Mammary epithelial cell (primary cell): ENCODE measurements at places on chromosomes 5 and 9. TPM values are rescaled to one million over a fixed set of nuclear protein-coding genes. Genes with fewer than 3 reads are reported as not detected.
A peak's percentile ranks its signal among the peaks of the same experiment; 100 is the strongest.

- DNase-seq: no peak
Observed at GRCh38 chr9:127263237-127263636, 1.3 kb upstream of the GARNL3 start.

DNA sequence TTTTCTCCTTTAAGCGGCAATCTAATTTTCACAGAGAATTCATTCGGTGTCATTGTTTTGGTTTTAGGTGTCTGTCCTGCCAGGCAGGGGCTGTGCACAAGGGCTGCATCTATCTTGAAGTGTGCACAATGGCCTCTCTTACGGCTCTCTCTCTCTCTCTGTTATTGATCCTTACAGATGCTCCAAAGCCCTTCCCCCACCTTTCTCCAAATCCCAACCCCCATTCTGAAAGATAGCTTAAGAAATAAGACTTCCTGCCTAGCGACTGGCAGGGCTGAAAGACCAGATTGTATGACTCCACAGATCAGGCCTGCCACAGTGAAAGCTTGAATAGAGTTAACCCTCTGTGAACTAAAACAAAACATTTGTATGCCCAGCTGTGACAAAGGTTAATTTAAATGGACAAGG is 86.5 kb upstream of the NR5A1 start:
- DNase-seq: no peak

DNA sequence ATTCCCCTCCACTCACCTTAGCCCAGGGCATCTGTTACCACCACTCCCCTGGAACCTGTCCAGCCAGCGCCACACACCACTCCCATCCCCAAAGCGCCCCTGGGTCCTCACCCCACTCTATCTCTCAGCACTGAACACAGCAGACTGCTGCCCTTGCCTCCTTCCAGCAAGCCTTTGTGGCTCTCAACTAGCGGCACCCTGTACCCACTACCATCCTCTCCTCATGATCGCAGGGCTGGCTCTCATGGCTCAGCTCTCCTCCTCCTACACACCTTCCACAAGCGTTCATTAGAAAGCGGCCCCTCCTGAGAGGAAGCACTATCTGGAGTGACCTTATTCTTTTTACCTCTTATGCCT is 13.3 kb upstream of the BASP1 start:
- no peak for DNase-seq

Gene CD14
- 0.83 TPM for total RNA-seq

DNA sequence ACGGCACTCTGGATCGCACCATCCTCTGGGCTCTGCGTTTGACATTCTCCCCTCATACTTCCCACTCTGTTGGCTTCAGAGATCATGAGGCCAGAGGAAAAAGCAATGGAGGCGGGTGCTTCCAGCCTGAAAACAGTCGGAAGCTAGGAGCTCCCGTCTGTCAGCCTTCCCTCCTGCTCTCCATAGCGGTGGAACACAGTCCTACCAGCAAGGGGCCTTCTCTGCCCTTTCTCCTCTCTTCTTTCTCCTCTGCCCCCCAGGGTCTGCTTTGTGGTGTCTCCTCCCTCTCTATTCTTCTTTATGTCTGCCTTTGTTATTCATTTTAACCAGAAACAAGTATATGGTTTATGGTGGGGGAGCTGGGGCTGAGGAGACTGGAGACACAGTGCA is 152.5 kb upstream of the NFIB start:
- DNase-seq: no peak

DNA sequence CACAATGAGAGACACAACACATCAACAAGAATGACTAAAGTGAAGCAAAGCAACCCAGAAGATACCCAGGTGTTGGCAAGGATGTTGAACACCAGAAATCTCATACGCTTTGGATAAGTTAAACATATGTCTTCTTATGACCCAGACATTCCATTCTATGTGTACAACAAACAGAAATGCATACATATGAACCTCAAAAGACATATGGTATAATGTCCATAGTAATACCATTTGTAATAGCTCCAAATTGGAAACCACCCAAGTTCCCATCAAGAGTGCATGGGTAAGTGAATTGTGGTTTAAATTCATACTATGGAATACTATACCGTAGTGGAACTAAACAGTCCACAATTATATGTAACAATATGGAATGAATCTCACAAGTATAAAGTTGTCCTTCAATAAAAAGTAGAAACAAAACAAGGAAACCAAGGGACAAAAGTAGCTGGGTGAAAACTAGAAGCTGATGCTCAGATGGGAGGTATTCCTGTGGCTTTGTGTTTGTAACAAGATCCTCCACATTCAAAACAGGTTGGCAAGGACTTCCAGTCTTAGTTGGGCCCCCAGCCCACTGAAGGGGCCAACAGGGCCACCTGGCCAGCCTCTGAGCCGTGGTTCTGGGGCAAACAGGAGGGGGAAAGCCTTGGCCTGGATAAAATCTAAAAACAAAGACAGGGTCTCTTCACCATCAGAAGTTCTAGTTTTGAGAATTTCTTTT is 171.8 kb upstream of the PITX1 start:
- no peak for DNase-seq

- no peak for DNase-seq
Observed at GRCh38 chr5:111528056-111528455, 15.7 kb upstream of the STARD4 start.

DNA sequence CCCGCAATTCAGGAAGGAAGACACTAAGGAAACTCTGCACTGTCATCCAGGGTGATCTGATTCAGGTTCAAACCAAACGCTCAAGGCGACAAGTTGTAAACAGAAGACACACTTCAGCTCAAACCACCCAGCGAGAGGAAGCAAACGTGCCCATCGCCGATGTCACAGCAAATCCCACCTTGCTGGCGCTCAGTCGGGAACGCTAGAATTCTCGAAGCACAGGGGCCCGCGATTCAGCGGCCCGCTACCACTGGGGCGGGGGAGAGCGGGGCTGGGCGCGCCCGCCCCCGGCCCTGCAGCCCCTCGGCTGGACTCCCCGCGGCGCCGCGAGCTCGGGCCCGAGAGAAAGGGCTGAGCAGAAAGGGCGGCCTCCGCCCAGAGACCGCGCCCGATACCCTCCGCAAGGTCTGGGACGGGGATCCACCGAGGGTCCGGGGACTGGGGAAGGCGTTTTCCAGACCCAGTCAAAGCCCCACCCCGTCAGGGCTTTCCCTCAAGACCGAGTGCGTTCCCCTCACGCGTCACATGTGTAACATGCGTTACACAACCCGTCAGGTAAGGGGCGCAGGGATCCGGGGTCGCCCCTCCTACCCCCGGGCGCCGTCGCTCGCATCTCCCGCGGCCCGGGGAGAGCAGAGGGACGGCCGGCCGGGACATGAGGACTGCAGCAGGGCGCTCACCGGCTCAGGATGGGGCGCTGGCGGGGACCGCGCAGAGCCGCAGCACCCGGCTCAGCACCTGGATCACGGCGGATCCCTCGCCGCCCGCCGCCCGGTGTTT is 469 bp downstream of the AGTPBP1 start:
- DNase-seq: peak; percentile 32

DNA sequence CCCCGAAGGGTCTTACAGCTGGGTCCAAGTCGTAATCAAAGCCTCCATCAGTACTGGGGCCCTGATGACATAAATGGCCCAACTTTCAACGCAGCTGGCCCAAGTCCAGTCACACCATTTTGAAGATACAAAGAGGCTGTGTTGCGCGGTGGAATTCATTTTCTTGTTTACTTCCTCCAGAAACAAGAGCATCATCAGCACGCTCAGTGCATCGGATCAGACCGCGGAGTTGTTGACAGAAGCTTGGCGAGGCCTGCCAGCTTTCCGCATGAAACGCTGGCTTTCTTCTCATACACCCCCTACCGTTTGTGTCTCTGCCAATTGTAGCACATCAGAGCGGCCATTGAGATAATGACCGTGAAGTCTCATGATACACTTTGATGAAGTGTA is 101.7 kb upstream of the SPATA31D4 start:
- DNase-seq: no peak

DNA sequence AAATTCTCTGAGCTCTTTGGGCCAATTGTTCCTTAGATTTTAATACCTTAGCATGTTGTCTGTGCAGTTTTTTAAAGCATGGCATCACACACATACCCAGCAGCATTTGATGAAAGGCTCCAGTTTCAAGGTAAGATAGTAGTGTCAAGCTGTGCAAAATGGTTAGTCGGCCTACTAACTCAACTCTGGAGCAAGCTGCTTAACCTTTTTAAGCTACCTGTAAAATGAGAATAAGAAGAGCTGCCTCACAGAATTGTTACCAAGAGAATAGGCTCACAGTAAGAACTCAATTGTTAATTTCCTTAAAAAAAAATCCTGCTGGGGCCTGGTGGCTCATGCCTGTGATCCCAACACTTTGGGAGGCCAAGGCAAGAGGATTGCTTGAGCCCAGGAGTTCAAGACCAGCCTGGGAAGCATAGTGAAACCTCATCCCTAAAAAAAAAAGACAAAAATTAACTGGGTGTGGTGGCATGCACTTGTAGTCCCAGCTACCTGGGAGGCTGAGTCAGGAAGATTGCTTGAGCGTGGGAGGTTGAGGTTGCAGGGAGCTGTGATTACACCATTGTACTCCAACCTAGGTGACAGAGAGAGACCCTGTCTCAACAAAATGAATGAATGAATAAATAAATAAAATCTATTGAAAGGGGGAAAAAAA is 96.5 kb downstream of the IQGAP2 start:
- no peak for DNase-seq

Gene GLIPR2
- 1.2 TPM for total RNA-seq

Gene PCDHGA11
- 1.2 and 1.5 TPM in 2 replicates for total RNA-seq

DNA sequence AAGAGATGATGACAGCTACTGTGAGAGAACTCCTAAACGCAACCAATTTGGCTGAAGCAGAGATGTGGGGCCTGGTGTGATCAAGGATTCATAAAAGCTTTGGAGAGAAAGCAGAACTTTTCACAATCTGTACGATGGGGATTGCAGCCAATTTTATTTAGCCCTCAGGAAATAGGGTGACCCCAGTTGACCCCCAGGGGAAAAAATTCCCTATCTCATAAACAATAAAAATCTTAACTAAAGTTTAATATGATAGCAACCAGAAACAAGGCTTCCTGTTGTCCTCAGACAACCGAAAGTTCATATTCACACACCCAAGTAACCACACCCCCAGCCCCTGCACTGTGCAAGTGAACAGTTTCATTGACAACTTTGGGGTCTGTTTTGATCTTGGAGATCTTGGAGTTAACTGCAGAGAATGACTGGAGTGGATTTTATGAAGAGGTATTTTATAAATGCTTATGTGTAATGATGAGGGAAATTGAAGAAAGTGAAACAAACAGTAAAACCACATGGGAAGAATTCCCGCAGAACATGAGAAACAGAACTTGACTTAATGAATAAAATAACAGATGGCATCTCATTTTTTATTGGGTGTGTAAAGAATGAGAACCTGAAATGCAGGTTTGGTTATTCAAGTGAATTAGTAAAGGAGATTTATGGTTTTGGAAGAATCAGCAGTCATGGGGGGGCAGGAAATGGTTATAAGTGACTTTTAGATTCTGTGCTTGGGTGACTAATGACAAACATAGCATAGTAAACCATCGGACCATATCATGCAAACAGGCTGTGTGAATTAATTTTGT is 94.5 kb downstream of the PDE4D start:
- peak; percentile 69 for DNase-seq

Gene LCN1
- not detected in 2 replicates for total RNA-seq

- DNase-seq: peak; percentile 5
Observed at GRCh38 chr9:96139592-96140295, 162.2 kb downstream of the HSD17B3 start.

Gene ARHGAP26
- 34.0 and 50.6 TPM in 2 replicates for total RNA-seq

- DNase-seq: no peak
Observed at GRCh38 chr5:87150630-87151029, 117.1 kb upstream of the RASA1 start.

DNA sequence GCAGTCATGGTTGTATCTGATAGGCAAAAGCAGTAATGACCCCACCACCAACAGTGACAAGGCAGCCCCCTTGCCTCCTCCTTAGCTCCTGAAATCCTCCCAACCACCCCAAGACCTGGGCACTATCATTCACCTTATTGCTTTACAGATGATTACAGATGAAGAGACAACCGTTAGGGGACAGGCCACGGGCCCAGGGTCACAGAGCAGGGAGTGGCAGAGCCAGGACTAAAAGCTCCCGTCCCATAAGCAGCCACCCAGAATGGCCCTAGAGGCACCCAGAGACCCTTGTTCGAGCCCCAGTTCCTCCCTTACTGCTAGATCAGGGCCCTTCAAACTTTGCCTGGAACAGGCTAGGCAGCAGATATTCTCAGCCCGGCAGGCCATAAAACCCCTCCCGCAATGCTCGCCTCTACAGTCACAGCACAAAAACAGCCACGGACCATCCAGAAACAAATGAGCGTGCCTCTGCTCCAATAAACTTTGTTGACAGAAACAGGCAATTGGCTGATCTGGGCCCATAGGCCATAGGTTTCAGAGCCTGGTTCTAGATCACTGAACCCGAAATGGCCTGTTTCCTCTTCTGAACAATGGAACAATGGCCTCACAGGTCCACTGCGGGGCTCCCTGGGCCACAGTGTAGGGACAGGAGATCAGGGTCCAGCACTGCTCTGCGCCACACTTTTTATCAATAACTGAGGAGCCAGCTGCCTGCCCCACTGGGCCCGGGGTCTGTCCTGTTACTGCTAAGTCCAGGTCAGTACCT is 67.0 kb downstream of the LRSAM1 start:
- no peak for DNase-seq

GRCh38 chr5:82777106-82777505 is 300.1 kb downstream of the TMEM167A start:
- DNase-seq: no peak

DNA sequence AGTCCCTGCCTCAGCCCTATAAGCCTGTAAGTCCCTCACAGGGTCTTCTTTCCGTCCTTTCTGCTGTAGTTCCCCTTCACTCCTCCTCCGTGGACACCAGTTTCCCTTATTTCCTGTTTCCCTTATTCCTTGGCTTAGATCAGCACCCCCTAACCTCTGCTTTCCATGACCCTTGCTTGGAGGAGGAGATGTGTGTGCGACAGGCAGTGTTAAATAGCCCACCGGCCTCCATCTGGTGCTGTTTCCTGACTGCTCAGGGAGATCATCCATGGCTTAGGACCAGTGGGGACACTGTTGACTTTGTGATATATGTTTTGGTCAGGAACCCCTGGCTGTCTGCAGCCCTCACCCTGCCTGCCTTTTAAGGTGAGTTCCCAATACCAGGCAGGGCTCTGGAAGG is 34.1 kb upstream of the PSD2 start:
- no peak for DNase-seq

- peak; percentile 60 for DNase-seq
Observed at GRCh38 chr9:33737811-33738606, 57.4 kb upstream of the PRSS3 start.

DNA sequence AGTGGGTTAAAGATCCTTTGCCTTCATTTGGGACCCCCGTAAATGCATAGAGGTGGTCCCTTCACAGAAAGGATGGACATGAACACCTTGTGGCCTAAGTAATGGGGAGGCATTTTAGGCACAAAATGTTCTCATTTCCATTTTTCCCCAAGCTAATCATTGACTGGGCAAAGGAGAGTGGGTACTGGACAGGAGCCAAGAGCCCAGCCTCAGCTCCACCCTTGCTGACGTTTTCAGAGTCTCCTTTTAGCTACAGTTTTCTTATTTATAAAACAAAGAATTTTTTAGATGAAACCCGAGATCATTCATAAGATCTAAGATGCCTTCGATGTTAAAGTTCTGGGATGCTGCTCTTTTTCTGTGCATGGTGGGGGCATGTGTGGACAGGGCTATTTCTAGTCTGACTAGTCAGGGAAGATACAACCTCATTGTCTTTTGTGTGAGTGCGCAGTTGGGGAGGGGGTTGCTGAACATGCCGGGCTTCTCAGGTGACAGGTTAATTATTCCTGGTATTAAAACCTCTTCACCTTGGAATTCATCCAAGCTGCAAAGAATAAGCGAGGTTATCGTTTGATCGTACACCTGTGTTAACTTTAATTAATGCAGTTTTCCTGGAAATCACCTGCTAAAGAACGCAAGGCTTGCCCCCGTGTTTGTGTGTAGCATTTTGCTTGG is 48.4 kb downstream of the ADAMTS16 start:
- no peak for DNase-seq
